ENCODE measurements at places on chromosomes 3 and 15. TPM values are rescaled to one million over a fixed set of nuclear protein-coding genes. Genes with fewer than 3 reads are reported as not detected.

The THAP10 gene
- total RNA-seq = 7.2 TPM

The MON1A gene
- total RNA-seq = 21.6 TPM

The HDGFL3 gene
- 44.7 TPM for total RNA-seq

The RFT1 gene
- total RNA-seq = 19.4 TPM

The VGLL3 gene
- total RNA-seq = 0.65 TPM

The IL17RD gene
- 1.1 TPM for total RNA-seq

The GALNT15 gene
- 0.57 TPM for total RNA-seq
